Endothelial cell of umbilical vein (primary cell): ENCODE measurements at places on chromosomes 4 and X.

DNA sequence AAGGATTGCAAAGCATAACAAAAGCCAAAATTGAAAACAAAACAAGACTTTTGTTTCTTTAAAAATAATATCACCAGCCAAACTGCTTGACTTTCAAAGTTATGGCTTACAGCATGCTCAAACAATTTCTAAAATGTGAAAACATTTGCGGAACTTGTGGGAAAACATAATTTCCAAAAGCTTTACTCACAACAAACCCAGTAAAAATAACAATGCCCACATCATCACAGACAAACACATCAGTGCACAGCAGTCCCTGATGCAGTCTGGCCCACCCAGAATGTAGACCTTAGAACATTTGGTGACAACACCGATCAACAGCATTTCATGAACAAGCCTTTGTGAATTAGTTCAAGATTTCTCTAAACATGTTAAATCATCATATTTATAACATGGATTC, 98.9 kb downstream of the ARHGAP6 start:
- DNase-seq, result no peak

DNA sequence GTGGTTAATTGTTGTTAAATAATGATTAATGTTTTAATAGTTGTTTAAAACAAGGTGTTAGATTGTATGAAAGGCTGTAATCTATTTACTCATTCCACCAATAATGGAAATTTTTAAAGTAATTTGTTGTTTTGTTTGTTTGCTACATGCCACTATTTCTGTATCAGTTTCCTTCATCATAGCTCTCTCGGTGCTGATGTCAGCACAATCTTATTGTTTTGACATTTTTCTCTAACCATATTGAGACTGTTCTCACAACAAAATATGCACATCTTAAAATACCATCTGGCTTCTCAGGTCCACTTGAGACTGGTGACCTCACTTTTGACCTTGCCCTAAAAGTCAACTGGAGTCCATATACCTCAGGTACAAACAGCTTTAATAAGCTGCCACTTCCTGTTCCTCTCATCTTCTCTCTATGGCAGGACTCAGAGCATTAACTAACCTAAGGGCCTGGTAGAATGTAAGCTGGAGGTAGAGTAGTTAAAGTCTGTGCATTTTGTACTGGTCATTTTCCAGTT, 1.0 kb upstream of the GUCY1B1 start:
- no peak for DNase-seq

GRCh38 chr4:184941671-184942418, 76.4 kb upstream of the HELT start:
- DNase-seq, result no peak

DNA sequence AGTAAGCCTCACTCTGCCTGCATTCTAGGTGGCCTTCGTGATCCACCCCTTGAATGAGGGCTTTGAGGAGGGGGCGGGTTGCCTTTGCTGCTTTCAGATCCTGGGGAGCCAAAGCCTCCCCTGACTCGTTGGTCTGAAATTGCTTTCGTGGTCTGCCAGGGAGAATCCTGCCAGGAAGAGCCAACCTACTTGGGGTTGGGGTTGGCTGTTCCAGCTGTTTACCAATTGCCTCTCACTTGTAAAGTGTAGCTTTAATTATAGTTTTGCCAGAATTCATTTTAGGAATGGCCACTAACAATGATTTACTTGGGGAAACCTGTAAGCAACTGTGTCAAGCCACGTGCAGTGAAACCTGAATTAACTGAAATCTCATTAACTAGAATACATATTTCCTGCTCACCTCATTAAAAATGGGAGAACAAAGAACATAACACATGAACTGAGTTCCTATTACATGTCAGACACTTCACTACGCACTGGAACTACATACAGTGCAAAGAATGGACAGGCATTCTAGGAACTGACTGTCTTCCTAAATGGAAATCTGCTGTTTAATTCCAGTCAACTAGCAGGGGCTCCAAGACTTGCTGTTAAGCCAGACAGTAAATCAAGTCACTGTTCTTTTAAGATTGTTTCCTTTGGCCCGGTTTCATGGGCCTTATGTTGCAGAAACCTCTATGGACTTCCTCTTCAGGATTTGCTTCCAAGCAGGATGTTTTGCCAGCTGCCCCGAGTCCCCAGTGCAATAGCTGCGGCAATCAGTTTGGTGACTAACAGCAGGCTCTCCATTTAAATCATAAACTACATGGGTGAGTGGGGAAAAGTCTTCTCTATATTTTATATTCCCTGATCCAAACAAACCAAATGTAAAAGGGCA, 16.4 kb upstream of the NKRF start:
- peak; percentile 93 for DNase-seq

DNA sequence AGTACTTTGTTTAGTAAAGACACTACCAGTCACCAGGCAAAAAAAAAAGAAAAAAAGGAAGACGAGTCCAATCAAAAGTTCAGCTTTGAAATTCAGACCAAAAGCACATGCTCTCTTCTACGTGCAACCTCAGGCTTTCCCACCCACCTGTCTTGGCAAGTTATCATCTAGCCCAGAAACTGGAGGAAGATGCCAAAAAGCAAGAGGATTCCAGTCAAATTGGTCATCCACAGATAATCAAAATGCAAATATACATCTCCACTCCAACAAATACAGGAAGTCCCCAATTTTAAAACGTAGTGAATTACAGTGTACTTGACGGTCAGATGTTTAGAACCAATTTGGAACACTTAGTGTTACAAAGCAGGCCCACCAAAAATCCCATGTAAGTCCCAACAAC, 96.5 kb downstream of the PALLD start:
- no peak for DNase-seq

- DNase-seq, result peak; percentile 57
These were observed 41.0 kb upstream of the SH3RF1 start for GRCh38 chr4:169311643-169312365.

DNA sequence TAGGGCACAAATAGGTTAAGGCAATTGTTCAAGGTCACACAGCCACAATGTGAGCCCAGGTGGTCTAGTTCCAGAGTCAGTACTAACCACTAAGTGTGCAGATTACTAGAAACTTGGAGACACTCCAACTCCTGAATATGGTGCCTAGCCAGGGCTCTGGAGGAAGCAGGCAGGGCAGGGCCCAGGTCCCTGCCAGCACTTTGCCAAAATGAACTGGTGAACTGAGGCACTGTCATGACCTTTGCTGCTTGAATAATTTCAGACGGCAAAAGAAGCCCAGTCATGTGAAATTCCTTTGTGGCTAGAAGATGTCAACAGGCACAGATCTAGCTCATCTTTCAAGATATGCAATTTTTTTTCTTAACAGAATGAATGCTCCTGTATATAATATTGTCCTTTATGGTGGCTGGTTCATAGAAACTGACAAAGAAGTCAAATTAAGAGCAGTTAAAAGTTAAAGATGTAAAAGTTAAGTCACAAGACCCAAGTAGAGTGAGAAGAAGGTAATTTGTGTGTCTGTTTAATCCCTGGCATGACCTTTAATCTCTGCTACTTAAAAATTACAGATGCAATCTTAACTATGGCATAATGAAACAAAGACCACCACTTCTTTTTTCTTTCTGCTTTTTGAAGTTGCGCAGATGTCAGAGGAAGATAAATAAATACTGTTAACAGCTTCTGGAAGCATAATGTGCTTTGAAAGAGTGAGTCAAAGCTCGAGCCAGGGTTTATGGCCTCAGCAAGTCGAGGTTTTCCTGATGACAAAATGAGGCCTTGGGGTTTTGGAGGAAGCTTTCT, 54.1 kb downstream of the SHROOM3 start:
- DNase-seq, result no peak

DNA sequence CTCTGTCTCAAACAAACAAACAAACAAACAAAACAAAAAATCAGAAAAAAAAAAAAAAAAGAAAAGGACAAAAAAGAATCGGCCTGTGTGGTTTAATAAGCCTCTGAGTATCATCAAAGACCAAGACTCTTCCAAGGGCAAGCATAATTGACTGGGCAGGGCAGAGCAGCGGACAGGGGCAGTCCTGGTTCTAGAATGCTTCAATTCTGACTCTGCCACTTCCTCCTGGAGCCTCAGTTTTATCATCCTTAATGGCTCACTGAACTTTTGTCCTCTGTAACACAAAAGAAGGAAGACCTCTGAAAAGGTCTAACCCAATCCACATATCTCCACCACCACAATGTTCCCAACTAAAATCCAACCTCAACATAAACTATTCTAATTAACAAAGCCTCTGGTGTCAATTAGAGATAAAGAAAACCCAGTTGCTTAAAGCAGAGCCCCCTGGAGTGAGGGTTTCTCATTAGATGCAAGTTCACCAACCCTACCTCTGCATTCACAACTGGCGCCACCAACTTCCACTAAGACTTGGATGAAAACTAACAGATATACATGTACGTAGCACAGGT, 51.7 kb downstream of the TBC1D9 start:
- no peak for DNase-seq

GRCh38 chr4:134490863-134491262, 289.3 kb upstream of the PABPC4L start:
- DNase-seq, result no peak

- no peak for DNase-seq
These were observed 57.9 kb downstream of the CFAP299 start for GRCh38 chr4:80393246-80393969.

- DNase-seq, result peak; percentile 19
These were observed 151.7 kb upstream of the TBL1X start for GRCh38 chrX:9312922-9313867.

- DNase-seq, result peak; percentile 17
These were observed 2.1 kb upstream of the RHOH start for GRCh38 chr4:40194602-40195161.

DNA sequence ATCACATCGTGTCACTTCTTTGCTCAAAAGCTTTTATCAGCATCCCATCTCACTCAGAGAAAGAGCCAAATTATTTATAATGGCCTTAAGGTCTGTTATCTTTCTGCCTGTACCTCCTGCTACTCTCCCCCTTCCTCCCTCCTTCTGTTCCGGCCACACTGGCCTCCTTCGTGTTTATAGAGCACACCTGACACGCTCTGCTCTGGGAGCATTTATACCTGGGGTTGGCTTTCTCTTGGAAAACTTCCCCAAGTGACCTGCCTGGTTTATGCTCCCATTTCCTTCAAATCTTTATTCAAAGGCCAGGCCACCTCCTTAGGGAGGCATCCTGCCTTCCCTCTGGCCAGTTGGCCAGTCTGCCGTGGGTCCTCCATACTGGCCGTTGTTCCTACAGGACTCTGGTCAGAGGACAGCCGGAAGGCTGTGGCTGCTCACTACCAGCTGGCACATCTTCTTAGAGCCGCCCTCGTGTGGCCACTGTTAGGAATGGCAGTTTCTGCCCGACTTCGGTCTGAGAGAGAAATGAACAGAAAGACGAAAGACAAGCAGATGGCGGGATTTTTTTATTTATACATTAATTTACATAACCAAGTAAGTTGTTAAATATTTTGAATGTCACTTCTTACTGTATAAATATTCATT, 80.2 kb upstream of the CBLL2 start:
- peak; percentile 46 for DNase-seq

GRCh38 chr4:40842725-40843423, 93.1 kb downstream of the NSUN7 start:
- DNase-seq, result no peak

GRCh38 chr4:144734522-144734921, 88.6 kb downstream of the HHIP start:
- no peak for DNase-seq

GRCh38 chr4:85370400-85371032, 104.4 kb upstream of the ARHGAP24 start:
- peak; percentile 40 for DNase-seq

GRCh38 chrX:110032534-110033147, 29.7 kb downstream of the TMEM164 start:
- no peak for DNase-seq

- no peak for DNase-seq
These were observed 74.4 kb upstream of the NAP1L2 start for GRCh38 chrX:73289039-73289438.

- DNase-seq, result peak; percentile 49
These were observed 668 bp upstream of the TAPT1 start for GRCh38 chr4:16226816-16227461.

DNA sequence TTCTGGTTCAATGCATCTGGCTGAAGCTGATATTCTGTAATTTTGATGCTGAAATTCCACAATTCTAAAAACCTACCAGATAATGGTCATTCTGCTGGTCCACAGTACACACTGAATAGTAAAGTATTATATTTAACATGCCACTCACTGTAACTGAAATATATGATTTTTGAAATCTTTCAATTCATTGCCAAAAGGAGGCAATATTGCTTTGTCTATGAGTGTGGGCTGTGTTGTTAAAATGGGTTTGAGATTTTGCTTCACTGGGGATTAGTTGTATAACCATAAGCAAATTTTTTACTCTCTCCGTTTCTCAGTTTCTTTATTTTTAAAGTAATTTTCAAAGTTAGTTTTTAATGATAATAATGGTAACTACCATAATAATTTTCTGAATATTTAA, 1404.1 kb upstream of the IGFBP7 start:
- no peak for DNase-seq

GRCh38 chr4:125125276-125125675, 189.5 kb upstream of the FAT4 start:
- peak; percentile 66 for DNase-seq

DNA sequence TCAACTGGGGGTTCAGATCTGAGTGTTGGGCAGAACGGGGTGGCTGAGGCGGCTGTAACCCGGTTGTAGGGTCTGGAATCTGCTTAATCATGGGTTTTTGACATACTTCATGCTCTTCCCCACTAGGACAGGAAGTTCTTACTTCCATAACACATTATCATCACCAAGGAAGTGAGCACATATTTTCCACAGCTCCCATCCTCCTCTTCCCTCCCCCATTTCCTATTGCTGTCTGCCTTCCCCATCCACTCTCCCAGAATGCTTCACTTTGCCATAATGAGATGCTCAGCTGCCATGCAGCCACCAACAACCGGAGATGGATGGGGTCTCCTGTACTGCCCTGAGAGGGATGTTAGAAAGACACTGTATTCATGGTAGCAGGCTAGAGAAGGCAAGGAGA, 6.4 kb upstream of the DCUN1D4 start:
- no peak for DNase-seq

DNA sequence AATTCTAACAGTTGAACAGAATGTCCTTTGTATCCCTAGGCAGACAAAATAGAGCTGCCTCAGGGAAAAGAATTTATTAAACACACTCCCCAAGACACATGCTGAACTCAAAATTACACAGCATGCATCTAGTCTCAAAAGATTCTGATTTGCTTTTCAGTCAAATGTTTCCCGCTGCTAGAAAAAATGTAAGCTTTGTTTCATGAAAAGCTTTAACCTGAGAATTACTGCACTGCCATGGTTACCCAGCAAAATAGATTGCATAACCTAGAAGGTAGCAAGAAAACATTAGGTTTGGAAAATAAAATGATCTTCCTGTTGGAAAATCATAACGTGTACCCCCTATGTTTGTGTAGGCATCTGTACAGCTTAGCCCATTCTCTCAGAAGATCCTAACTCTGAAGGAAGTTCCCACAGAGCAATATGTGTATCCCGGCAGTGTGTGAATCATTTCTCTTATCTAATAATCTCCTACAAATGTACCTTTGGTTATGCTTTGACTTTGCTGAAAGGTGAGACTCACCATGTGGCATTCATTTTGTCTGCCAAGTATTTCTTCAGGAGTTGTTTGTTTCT, 646.9 kb downstream of the STPG2 start:
- DNase-seq, result peak; percentile 27

DNA sequence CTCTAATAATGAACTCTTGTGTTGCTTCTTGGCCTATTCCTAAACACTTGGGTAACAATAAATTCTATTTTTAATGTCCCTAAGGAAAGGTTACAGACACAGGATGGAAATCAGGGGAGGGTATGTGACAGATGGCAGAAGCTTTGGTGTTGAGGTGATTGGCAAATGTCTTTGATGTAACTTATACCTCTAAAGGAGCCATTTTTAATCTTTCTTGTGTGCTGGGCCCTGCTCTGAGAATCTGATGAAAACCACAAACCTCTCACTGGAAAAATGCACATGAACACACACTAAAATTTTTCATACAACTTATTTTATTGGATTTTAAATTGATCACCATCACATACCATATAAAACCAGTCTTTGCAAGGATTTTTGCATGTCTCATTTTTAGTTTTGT, 17.7 kb downstream of the FRYL start:
- DNase-seq, result no peak
